WERI-Rb-1 (cell line): ENCODE measurements at places on chromosomes 12 and 14.

DNA sequence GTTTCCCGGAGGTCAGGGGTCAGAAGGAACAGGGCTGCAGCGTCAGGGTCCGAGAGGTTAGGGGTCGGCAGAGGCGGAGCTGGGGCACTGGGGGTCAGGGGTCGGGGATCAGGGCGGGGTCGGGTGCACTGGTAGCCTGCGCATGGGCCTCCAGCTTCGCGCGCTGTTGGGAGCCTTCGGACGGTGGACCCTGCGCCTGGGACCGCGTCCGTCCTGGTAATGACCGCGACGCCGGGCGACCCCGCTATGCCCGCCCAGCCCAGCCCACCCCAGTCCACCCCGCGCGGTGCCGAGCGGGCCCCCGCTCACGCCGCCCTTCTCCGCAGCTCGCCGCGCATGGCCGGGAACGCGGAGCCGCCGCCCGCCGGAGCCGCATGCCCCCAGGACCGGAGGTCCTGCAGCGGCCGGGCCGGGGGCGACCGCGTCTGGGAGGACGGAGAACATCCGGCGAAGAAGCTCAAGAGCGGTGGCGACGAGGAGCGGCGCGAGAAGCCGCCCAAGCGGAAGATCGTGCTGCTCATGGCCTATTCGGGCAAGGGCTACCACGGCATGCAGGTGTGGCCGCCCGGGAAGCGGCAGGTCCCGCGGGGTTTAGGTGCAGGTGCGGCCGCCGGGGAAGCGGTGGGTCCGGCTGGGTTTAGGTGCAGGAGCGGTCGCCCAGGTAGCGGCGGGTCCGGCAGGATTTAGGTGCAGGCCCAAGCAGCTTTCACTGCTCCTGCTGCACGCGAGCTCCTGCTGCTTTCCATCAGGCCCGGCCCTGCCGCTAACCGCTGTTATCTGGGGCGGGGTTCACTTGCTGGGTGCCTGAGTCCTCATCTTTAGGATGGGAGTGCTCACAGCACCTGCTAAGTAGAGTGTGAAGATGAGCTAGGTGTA lies 743 bp downstream of the PUS1 start:
- DNase-seq: no peak

GRCh38 chr12:79514730-79515529 lies 175.8 kb downstream of the PAWR start:
- DNase-seq: no peak

- no peak for DNase-seq
Observed at GRCh38 chr14:64760916-64761315, 56.7 kb downstream of the PLEKHG3 start.

- DNase-seq: no peak
Observed at GRCh38 chr14:59254146-59254910, 65.9 kb downstream of the DAAM1 start.

DNA sequence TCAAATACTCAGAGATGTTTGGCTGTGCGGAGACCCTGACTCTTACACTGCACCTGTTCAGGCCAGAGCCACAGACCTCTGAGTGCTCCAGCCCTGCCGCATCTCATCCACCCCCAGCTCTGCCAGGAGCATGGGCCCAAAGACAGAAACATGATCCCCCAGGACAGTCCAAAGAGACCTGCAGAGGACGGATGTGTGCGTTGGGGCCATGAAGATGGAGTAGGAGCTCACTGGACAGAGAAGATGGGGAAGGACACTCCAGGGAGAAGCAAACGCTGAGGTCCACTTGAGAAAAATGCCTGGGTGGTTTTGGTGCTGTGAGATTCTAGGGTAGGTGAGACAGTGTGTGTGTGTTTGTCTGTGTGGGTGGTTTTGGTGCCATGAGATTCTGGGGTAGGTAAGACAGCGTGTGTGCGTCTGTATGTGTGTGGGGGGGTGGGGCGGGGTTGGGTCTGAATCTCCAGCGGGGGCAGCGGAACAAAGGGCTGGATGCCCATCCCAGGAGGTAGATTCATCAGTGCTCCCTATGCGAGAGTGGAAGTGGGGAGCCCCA lies 818 bp upstream of the HHIPL1 start:
- no peak for DNase-seq

GRCh38 chr14:72120315-72120714 lies 188.1 kb downstream of the RGS6 start:
- no peak for DNase-seq

GRCh38 chr12:74689071-74689655 lies 151.5 kb downstream of the ATXN7L3B start:
- no peak for DNase-seq

DNA sequence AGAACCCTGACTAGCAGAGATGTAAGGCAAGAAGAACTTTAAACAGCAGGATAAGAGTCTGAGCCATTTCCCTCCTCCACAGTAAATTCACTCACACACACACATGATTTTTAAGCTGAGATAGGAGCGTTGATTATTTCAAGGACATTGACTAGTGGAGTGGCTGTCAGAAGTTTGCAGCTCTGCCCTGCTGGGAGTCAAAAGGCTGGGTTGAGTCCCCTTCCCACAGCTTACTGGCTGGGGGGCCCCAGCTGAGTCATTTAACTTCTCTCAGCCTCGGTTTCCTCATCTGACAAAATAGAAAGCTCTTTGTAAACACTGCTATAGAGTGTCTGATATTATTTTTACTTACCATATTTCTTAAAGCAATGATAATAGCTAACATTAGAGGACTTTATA lies 28.3 kb downstream of the VCPKMT start:
- no peak for DNase-seq

DNA sequence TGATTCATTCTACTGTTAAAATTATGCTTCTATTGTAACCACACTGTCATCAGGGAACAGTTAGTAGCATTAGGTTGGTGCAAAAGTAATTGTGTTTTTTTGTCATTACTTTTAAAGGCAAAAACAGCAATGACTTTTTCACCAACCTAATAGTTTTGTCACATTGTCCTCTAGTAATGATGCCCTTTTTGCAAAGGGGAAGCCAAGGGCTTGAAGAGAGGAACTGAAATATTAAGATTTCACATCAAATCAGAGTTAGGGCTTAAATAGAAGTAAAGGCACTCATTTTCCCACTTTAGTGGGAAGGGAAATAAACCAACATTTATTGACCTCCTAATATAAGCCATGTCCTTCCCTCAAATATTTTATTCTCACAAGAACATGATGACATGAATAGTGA lies 273.7 kb downstream of the NRXN3 start:
- no peak for DNase-seq

- DNase-seq: no peak
Observed at GRCh38 chr14:50357753-50358395, 38.8 kb downstream of the CDKL1 start.

DNA sequence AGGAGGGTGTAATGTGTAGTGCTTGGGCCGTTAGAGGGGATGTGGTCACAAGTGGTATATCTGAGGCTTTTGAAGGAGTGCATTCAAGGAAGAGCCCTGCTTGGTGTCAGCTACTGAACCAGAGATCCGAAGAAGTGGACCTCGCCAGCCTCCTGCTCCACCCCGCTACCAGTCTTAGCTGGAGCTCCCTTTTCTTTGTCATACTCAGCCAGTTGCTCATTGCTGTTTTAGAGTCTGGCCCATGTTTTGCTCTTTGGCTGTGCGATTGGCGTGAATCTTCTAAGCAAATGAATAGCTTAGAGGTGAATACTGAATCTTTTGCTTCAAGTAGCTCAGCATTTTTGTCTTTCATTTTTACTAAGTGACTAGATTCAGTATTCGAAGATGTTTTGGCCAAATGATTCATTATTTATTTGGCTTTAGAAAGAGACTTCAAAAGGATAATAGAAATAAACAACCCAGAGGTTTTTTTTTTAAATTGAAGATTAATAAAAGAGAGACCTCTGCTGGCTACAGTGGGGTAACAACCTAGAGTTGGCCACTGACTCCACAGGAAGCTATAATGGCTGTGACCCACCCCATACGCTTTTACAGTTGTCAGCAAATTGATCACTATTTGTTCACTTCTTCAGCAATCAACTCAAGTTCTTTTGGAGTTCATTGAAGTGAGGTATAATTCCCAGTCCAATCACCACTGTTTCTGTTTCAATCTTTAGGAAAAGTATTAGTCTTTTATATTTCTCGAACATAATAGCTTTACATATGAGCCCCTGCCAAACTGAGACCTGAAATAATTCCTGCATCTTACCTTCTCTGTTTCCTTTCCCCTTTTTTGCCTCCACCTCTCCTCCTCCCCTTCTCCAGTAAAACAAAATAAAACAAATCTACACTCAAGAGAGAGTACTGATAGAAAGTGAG lies 19.9 kb downstream of the CDKN1B start:
- DNase-seq: no peak

DNA sequence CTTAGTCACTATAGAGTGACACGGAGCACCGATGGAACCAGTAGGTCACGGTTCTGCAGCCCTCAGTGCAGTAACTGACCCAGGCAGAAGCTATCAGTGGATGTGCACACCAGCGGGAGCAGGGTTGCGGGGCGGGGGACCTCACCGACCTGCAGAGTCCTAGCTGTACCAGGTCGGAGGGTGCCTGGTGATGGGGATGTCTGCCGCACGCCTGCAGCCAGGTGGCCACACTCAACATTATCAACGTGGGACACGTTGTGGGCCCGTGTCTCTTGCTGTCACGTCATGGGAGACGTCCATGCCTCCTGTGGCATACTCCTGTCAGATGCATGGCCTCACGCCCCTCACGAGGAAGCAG lies 55.2 kb downstream of the ADGRD1 start:
- DNase-seq: no peak
